ENCODE measurements at places on chromosomes 16 and 17.

DNA sequence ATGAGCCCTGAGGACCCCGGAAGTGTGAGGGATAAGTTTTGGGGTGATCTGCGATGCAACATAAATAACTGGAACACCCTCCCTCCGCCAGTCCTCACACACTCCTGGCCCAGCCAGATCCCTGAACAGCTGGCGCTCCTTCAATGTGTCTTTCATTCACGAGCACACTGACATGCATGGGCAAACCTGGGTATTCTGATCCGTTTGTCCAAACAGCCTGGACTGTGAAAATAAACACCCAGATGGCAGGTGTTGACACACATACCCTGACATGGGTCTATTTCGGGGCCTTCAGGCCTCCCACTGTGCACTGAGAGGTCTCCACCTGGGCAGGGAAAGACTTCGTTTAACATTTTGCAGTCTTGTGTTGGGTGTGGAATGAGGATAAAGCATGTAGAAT lies 3.0 kb upstream of the CPNE2 start:
- DNase-seq, result no peak

GRCh38 chr17:17391668-17392370 lies 85.0 kb upstream of the MED9 start:
- DNase-seq, result peak; percentile 70

- DNase-seq, result no peak
Observed at GRCh38 chr17:45227101-45227925, 5.6 kb downstream of the FMNL1 start.

GRCh38 chr17:27475070-27475673 lies 18.9 kb downstream of the KSR1 start:
- peak; percentile 72 for DNase-seq

DNA sequence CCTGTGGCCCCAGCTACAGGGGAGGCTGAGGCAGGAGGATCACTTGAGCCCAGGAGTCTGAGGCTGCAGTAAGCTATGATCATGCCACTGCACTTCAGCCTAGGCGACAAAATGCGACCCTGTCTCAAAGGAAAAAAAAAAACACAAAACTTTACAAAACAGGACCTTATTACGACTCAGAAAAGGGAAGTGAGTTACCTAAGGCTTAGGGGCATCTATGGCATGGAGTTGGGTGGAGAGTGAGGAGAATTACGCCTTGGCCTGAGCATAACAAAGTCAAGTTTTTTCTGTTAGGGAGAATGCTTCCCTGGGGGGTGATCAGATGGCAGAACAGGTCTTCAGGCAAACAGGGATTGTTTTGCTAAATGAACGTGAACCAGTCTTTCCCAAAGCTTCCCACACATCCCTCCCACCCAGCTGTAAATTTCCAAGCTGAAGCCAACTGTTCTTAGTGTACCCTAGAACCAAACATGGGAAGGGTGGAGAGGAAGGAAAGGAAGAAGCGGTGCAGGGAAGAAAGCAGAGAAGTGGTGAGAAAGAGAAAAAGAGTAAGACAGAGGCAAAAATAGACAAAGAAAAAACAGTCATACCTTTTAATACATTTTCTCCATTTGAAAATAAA lies 24.6 kb upstream of the TNRC6C start:
- DNase-seq, result no peak

DNA sequence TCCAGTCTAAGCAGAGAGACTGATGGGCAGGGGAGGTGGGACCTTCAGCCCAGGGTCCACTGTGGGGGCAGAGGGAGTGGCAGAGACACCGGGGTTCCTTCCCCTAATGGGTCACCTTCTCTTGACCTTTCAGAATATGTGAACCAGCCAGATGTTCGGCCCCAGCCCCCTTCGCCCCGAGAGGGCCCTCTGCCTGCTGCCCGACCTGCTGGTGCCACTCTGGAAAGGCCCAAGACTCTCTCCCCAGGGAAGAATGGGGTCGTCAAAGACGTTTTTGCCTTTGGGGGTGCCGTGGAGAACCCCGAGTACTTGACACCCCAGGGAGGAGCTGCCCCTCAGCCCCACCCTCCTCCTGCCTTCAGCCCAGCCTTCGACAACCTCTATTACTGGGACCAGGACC lies 2.8 kb downstream of the MIEN1 start:
- no peak for DNase-seq

DNA sequence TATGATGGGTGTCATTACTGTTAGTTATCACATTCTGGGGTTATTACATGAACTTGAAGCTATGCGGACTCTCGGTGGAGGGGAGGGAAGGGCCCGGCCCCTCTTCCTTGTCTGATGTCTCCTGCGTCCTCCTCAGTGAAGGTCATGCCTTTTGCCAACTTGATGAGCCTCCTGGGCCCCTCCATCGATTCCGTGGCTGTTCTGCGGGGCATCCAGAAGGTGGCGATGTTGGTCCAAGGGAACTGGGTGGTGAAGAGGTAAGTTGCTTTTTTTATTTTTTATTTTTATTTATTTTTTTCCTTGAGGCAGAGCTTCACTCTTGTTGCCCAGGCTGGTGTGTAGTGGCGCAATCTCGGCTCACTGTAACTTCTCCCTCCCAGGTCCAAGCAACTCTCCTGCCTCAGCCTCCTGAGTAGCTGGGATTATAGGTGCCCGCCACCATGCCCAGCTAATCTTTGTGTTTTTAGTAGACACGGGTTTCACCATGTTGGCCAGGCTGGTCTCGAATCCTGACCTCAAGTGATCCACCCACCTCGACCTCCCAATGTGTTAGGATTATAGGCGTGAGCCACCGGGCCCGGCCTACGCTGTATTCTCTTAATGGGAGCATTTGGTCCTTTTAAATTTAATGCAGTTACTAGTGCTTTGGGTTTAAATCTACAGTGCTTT lies 21.6 kb downstream of the POLR3E start:
- peak; percentile 68 for DNase-seq

GRCh38 chr17:63345611-63346010 lies 100.5 kb downstream of the CYB561 start:
- no peak for DNase-seq

- DNase-seq, result no peak
Observed at GRCh38 chr17:66353937-66354401, 51.6 kb downstream of the PRKCA start.

GRCh38 chr16:84279881-84280280 lies 14.8 kb upstream of the WFDC1 start:
- DNase-seq, result no peak

GRCh38 chr17:59434429-59434828 lies 103.0 kb downstream of the YPEL2 start:
- no peak for DNase-seq

GRCh38 chr16:85210423-85211169 lies 98.3 kb upstream of the CIBAR2 start:
- no peak for DNase-seq

DNA sequence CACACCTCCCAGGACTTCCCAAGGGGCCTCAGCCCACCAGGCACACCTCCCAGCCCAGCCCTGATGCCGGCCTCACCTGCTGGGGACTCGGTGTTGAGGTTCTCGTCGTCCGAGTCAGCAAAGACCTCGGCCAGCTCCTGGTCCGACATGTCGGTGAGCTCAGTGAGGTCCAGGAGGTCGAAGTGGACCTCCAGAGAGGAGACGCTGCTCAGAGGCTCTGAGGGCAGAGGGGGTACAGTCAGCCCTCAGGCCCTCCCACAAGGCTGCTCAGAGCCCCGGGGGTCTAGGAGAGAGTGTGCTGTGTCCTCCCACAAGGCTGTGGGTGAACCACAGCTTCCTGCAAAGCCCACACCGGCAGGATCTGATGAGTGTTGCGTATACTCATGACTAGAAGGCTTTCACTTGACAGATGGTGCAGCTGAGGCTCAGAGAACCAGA lies 10.5 kb downstream of the DBNDD1 start:
- DNase-seq, result peak; percentile 71

GRCh38 chr17:60729854-60730253 lies 52.2 kb downstream of the BCAS3 start:
- DNase-seq, result no peak

- no peak for DNase-seq
Observed at GRCh38 chr17:27783440-27784350, 16.6 kb downstream of the NOS2 start.

GRCh38 chr17:75694536-75694935 lies 26.7 kb upstream of the ITGB4 start:
- DNase-seq, result no peak

DNA sequence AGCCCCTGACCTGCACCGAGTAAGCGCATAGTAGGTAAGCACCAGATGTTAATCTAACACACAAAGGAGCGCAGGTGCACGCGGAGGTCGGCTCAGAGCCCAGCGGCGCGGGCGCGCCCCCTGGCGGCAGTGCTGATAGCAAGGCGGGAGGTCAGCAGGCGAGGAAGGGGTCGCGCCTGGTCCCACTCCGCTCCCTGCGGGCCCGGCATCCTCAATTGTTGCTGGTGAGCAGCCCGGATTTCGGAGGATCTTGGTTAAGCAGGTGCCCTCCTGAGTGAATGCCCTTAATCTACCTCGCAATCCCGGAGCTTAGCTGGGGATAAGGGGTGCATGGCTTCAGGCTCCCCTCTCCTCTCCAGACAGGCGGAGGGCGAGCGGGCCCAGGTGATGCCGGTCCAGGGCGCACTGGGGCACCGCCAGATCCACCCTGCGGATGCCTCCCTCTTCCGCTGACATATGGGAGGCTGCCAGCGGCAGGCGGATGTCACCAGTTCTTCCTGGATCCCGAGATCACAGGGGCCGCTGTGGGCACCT lies 4.0 kb upstream of the WNT3 start:
- peak; percentile 25 for DNase-seq

- no peak for DNase-seq
Observed at GRCh38 chr16:54145881-54146280, 140.7 kb downstream of the IRX3 start.

Measured in stimulated activated CD4-positive, alpha-beta T cell treated with anti-CD3 and anti-CD28 coated beads, Interleukin-4, amount 100 ng/mL, for 24 hours (primary cell).